ENCODE measurements at places on chromosomes 6 and 20. TPM values are rescaled to one million over a fixed set of nuclear protein-coding genes. Genes with fewer than 3 reads are reported as not detected.

The PNPLA1 gene
- polyA plus RNA-seq = 3.0 TPM

The BLOC1S5 gene
- polyA plus RNA-seq = 33.4 TPM

The ARMC12 gene
- polyA plus RNA-seq = 0.86 TPM

- DNase-seq = no peak
Measured at GRCh38 chr20:60976913-60977312, 275.1 kb upstream of the CDH4 start.

- DNase-seq = no peak
Measured at GRCh38 chr6:157640746-157641451, 182.1 kb upstream of the SNX9 start.

GRCh38 chr6:33277663-33278391 lies 904 bp downstream of the B3GALT4 start:
- no peak for DNase-seq

The GPR63 gene
- polyA plus RNA-seq = 3.3 TPM

The FAM162B gene
- polyA plus RNA-seq = 8.5 TPM

- DNase-seq = no peak
Measured at GRCh38 chr6:139030228-139030963, 1.9 kb downstream of the ABRACL start.

- DNase-seq = no peak
Measured at GRCh38 chr6:156925718-156926607, 148.8 kb downstream of the ARID1B start.

DNA sequence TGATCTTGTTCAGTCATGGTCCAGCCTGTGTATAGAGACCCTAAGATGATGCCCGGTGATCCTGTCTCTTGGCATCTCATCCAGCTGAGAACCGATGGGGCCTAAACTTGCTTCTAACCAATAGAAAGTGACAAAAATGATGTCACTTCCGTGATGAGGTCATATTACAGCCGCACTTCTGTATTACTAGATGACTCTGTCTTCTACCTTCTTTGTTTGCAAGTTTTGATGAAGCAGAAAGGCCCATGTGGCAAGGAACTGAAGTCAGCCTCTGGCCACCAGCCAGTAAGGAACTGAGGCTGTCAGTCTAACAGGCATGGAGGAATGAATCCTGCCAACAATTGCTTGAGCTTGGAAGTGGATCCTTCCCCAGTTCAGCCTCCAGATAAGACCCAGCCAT lies 32.8 kb upstream of the HLA-C start:
- no peak for DNase-seq

DNA sequence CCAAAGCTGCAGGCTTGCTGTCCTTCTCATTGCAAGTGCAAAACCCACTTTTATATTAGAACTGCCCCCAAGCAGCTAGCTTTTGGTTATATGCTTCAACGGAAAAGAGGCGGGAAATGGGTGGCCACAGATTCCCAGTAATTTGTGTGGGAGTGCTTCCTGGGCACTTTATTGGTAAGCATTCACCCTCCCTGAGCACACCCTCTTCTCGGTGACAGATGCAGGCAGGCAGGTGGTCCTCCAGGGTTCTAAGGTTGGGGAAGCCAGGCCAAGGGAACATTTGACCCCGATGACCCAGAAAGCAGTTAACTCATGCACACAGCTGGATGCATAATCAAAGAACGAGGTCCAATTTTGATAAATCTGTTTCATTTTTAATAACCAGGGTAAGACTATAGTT lies 29.1 kb downstream of the PRDM1 start:
- DNase-seq = no peak

GRCh38 chr6:44651604-44652003 lies 264.1 kb downstream of the CDC5L start:
- no peak for DNase-seq

GRCh38 chr6:345747-346385 lies 45.7 kb upstream of the IRF4 start:
- no peak for DNase-seq

DNA sequence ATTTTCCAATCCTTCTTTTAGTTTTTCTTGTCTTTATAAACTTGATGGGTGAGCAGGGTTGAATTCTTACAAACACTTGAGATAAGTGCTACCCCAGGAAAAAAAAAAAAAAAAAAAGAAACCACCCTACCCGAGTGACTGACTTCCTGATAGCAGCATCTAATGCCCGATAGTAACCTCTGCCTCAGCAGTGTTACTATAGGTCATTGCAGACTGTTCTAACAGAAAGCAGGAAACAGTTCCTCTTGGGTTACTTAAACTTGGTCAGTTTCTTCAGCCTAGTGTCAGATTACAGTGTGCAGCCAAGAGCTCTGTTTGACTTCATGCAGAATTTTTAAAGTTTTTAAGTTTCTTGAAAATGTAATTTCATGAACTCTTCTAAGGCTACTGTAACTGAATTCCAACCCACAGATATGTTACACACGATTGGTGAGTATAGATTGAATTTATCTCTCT lies 2.1 kb downstream of the MYLIP start:
- peak; percentile 64 for DNase-seq

The ZC2HC1B gene
- polyA plus RNA-seq = not detected

GRCh38 chr6:124470803-124471202 lies 491.4 kb upstream of the RNF217 start:
- no peak for DNase-seq

DNA sequence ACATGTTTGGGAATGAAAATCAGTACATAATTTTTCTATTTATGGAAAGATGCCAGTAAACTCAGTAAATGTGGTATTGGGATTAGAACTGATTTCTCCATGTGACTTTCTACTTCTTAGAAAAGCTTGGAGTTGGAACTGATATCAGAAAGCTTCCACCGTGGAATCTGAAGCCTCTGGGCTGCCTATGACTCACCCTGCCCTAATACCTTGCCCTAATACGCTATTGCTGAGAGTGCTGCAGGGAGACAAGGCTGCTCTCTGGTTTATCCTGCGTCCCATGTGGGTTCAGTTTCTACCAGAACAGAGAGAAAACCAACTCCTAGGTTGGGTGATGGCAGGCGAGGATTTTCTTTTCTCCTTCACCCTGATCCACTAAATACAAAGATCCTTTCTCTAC lies 3.3 kb upstream of the STMND1 start:
- DNase-seq = no peak

The CDSN gene
- not detected for polyA plus RNA-seq

DNA sequence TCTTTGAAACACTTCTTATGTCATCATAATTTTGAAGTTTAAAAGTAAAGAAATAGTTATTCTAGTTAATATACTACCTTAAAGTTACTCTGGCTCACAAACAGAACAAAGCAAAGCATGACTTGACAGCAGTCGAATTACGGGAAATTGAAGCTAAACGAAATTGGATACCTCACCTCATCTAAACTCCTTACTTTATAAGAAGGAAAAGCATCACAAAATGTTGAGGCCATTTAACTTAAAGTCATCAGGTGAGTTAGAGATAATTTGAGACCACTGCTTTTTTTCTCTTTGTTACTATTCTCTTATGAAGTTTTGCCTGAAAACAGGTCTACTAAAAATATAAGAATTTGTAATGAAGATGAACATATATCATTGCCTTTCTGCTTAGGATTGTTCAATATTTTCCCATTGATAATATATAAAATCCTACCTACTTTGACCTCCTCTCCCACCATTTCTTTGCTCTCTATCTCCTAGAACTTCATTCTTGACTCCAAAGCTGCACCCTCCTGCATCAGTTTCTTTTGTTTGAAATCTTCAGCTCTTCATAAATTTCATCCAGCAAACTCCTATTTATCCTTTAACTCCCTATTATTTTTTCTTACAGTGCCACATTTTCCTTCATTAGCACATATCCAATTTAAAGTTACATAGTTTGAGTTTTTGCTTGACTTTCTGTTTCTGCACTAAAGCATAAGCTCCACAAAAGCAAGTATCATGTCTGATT lies 510.7 kb upstream of the ZNF337 start:
- DNase-seq = no peak

- DNase-seq = peak; percentile 99
Measured at GRCh38 chr6:26043384-26044139, 43.7 kb upstream of the HFE start.

- no peak for DNase-seq
Measured at GRCh38 chr6:98477231-98477630, 357.1 kb upstream of the POU3F2 start.

All from right renal cortex interstitium (tissue), 3 donors.